NCI-H510A treated with DMSO at 0.1 percent for 48 hours (cell line): ENCODE measurements at places on chromosomes 2 and 18.

GRCh38 chr2:88733155-88733902 is 41.9 kb downstream of the RPIA start:
- no peak for DNase-seq

- DNase-seq, result no peak
Measured at GRCh38 chr2:74516650-74517049, 2.4 kb downstream of the TLX2 start.

DNA sequence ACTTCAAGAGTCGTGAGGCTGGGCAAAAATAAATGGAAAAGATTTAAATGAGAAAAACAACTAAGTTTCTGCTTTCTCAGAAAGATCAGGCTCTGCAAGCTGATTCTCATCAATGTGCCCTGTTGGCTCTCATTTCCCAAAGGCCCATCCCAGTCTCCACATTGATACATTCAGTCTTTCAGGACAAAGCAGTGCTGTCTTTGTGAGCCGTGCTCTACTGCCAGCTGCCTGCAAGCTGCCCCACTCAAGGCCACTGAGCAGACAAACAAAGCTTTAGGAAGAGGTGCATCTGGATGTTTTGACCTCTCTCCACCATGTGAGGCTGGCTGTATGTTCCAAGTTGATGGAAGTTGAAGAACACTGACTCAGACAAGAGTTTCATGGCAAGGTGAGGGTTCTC is 48.8 kb downstream of the FSHR start:
- DNase-seq, result no peak

GRCh38 chr2:128789776-128790455 is 471.2 kb upstream of the HS6ST1 start:
- DNase-seq, result no peak

GRCh38 chr2:140473851-140474250 is 1657.0 kb downstream of the LRP1B start:
- no peak for DNase-seq

DNA sequence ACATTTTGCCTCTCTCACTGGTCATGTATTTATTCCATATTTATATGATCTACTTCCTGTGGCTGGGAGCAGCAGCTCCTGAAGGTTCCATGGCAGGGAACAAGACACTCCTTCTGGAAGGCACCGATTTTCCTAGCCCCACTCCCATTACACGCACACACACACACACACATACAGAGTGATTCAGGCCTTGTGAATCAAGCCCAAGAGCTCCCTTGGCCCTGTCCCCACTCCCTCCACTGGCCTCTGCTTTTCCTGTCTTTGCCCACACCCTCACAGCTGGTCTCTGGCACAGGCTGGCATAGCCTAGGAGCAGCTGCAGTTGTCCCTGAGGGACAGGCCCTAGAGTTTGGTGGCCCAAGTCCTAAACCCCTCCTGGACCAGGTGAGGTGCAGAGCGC is 201.7 kb downstream of the NAPG start:
- DNase-seq, result no peak

DNA sequence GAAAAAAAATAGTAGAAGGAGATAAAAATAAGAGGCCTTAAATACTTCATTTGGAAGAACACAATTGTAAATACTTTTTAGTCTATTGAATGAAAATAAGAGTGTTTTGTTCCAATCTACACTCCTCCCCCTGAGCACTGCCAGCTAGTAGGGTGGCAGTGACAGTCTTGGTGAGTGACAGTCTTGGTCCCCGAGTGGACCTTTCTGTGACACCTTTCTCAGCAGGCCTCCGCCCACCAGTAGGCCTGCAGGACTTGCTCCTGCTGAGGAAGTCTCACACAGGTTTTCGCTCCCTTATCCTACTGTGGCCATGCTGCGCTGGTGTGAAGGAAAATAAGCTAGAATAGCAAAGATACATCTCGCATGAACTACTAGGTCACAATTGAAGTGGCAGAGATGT is 666.8 kb downstream of the NR4A2 start:
- DNase-seq, result no peak

DNA sequence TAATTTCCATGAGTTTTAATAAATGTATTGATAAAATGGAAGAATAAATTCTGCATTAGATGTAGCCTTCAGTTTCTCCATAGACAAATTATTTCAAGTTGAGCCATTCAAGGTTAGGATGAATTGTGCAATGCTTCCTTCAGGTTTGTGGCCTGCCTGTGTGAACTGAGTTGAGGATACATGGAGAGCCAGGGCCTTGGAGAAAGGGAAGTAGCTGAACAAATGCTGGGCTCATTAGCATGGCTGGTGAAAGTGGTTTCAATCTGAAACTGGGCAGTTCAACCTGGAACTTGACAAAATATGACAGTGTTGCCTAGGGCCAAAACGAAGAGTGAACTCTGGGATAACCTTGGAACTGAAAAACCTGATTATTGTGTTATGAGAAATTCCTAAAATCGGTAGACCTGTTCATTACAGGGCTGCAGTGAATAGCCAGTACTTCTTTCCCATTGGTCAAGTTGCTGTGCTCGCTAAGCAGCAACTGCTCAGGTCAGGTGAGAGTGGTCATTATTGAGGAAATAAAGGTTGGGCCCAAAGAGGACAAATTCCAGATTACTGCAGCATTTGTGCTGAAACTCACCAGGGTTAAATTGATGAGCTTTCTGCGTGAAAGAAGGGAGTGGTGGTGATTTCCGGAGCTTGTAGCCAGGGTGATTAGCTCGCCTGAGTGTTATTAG is 12.7 kb downstream of the INPP1 start:
- DNase-seq, result no peak
